ENCODE measurements at places on chromosomes 7 and 10.

DNA sequence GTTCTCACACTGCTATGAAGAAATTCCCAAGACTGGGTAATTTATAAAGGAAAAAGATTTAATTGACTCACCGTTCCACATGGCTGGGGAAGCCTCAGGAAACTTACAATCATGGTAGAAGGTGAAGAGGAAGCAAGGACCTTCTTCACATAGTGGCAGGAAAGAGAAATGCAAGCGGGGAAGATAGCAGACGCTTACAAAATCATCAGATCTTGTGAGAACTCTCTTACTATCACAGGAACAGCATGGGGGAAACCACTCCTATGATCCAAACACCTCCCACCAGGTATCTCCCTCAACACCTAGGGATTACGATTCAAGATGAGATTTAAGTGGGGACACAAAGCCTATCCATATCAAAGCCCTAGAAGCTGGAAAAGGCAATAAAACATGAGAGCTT is 130.8 kb downstream of the MDFIC start:
- DNase-seq, result no peak

GRCh38 chr7:39433550-39433949 is 132.7 kb upstream of the YAE1 start:
- no peak for DNase-seq

DNA sequence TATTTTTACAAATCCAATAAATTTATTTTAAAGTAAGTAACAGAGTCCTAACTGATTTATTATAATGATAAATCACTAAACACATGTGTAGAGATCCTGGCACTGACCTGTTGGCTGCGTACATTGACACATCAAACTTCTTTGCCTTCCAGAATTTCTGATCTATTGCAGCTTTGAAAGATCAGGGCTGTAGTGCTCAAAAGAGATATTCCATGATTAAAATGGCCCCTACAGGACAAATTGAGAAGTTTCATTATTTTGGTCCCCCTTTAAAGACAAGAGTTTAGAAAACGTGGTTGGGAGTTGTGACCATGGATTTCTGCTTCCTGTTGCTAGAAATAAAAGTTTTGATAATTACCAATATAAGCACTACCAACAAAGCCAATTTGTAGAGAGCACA is 87.7 kb upstream of the PDK4 start:
- DNase-seq, result no peak

DNA sequence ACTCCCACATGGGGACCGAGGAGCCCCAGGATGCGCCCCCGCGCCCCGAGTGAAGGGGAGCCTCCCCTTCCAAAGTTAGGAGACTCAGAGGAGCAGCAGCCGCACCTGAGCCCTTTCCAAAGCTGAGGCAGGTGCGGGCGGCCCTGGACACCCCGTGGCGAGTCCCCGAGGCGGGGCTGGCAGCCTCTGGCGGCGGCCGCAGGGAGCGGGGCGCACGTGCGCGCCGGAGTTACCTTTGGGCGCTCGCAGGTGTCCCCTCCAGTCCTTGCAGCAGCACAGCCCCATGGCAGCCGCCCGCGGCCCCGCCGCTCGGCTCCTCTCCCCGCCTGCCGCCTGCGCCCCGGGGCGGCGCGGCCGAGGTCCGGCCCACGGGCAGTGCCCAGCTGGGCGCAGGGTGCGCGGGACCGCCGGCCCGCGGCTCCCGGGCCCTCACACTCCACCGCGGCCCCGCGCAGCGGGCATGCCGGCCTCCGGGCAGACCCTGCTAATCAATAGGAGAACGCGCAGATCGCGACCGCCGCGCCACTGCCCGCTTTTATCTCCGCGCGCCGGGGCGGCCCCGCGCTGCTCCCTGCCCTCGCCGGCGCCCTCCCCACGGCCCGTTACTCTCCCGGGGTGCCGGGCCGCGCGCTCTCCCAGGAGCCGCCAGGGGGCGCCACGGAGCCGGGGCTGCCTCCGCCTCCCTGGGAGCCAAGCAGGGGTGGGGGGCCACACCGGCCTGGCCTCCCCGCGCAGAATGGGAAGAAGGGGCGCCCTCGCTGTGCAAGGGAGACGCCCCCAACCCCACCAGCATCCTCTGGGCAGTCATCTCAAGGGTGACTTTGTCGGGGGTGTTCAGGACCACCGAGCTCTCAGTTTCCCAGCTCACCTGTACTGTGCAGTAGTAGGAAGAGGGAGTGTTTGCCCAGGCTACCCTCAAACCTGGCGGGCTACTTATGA is 80.8 kb downstream of the ARHGAP22 start:
- DNase-seq, result no peak

GRCh38 chr7:129784783-129785684 is 167.7 kb downstream of the UBE2H start:
- no peak for DNase-seq

GRCh38 chr7:88344956-88345832 is 38.5 kb upstream of the STEAP4 start:
- DNase-seq, result no peak

DNA sequence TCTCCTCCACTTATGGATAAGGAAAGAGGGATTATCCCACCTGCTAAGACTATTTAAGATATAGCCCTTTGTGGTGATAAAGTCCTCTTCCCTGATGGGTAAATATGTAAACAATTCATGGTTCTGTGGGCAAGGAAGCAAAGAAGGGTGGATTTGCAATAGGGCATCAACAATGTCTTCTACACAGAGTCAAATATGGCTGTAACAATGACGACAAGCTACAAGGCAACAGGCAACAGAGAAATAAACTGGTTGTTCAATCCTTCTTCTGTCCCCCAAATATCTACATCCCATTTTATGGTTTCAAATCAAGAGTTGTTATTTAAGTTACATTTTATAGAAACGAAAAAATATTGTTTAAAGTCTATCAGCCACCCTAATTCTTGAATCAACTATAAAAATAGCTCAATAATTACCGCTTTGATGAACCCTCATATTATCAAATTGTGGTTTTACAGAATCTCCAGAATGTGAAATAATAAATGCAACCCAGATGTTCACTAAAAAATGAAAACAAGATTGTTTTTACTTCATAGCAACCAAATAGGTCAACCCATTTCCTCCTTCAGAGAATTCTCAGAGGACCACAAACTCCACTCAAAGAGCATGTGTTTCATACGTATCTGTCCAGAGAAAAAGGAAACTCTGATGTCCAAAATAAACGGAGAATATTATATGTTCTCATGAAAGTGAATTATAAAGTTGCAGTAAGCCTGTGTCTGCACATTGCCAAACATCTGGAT is 13.8 kb downstream of the CYTH3 start:
- DNase-seq, result peak; percentile 25

GRCh38 chr10:36526033-36526432 is 599.4 kb upstream of the ANKRD30A start:
- DNase-seq, result no peak

- DNase-seq, result no peak
Observed at GRCh38 chr7:132248841-132249240, 327.4 kb downstream of the PLXNA4 start.

DNA sequence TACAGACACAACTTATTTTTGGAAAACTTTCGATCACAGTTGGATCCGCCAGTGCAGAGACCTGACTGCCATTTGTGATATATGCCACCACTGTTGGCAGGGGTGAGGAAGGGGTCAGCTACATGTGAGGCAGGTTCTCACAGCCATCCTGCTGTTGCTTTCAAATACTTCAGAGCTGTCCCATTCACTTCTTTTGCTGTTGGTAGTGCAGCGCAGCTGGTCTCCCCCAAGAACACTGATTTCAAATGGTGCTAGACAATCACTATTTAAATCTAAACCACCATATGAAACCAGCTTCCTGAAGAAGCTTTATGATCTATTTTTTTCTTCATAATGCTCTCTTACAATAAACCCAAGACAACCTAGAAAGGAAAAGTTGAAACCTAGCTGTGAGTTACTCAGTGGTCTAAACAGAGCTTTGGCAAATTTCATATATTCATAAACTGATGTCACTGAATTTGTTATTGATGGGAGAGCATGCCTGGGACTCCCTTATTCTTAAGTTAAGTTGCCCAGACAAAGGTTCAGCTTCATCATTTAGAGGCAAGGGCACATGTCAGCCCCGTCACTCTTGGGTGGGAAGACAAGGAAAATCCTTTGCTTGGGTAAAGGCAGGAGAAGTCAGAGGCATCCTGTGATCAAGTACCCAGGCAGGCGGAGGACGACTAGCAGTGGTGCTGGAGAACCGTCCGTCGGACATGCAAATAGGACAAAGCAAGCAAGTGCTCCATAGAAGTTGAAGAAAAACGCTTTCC is 143.4 kb upstream of the KLF14 start:
- DNase-seq, result no peak

- no peak for DNase-seq
Observed at GRCh38 chr7:99267841-99268576, 4.6 kb upstream of the MYH16 start.
